ENCODE measurements at places on chromosomes 5 and 9.

DNA sequence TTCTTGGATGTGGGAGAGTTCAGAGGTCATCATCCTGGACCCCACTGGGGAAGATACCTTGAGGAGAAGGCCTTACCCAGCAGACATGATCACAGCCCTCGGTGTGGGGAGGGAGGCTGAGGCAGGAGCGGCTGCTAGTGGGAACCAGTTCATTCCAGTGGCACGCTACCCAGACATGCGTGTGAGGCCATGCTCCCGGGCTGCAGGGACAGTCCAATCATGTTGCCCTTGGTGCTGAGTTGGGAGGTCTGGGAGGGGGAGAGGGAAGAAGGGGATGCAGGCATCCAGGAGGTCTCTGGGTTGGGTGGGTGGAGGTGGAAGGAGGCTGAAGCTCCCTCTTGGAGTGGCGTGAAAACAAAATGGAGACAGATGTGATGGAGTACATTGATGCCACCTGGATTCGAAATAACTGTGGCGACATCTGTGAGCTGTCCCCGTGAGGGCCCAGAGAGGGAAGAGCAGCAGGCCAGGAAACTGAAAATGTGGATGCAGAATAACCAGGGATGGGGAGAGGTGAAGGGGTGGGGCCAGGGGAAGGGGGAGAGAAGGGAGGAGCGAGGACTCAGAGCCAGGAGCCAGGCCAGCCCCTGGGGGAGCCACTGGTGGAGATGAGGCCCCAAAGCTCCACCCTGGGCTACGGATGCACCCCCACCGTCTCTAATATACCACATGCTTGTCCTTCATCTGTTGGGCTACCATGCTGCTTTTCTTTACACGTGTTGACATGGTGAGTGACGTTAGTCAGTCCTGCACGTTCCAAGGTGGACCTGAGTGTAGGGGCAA lies 16.2 kb downstream of the NDUFS6 start:
- DNase-seq: no peak

- peak; percentile 44 for DNase-seq
These were observed 1.9 kb downstream of the MIGA2 start for GRCh38 chr9:129038109-129038852.

- no peak for DNase-seq
These were observed 18.3 kb downstream of the MRNIP start for GRCh38 chr5:179840321-179840720.

DNA sequence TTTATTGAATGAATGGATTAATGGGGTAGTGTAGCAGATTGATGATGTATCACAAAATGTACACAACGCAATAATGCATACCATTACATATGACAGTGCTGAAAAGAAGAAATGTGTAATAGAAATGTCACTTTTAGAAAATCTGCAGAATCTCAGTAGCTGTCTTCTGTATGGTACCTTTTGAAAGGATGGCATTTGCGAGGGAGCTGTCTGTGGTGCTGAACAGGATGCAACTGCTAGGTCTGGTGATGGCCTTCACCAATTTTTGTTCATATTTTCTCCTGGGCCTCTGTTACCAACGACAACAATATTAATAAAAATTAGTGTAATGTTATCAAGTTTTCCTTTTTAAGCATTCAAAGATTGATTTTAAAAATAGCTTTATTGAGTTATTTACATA lies 36.2 kb upstream of the OTULIN start:
- DNase-seq: peak; percentile 74

DNA sequence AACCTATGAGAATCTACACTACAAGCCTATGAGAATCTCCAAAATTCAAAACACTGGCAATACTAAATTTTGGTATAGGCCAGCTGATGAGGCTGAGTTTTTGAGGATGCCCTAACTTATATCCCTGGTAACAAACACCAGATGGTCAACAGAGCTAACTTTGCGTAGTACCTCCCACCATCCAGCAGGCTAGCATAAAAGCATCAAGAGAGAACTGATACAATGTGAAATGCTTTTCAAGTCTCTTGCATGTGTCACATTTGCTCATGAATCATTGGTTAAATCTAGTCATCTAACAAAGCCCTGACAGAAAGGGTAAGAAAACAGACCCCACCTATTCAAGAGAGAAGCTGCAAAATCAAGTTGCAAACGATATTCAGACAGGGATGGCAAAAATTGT lies 1609.7 kb upstream of the CDH9 start:
- no peak for DNase-seq

DNA sequence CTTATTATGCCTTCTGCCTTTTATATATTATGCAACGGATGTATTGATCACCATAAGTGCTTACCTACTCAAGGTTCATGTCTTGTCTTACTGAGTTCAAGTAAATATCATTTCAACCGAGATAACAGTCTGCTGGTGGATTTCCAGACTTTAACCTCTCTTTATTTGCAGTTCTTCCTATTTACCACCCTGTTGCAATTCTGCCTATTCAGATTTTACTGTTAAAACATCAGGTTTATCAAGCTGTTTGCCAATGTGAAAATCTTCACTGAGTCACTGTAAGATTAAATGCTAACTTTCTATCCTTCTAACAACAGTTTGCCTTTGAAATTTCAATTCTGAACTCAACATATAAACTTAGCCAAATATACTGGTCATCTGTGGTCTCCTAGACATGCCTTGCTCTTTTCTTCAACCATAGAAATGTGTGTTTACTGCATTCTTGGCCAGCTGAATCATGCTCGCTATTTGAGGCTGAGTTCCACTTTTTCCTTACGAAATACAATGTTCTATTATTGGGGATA lies 471.7 kb upstream of the RORB start:
- no peak for DNase-seq

Measured in hematopoietic multipotent progenitor cell treated with erythropoietin and hydrocortisone succinate and interleukin-3 and kit ligand, for 6 days (in vitro differentiated cells).